ENCODE measurements at places on chromosomes 5 and 9.
A peak's percentile ranks its signal among the peaks of the same experiment; 100 is the strongest.

GRCh38 chr5:63959177-63959982 is 2.9 kb downstream of the HTR1A start:
- no peak for DNase-seq

DNA sequence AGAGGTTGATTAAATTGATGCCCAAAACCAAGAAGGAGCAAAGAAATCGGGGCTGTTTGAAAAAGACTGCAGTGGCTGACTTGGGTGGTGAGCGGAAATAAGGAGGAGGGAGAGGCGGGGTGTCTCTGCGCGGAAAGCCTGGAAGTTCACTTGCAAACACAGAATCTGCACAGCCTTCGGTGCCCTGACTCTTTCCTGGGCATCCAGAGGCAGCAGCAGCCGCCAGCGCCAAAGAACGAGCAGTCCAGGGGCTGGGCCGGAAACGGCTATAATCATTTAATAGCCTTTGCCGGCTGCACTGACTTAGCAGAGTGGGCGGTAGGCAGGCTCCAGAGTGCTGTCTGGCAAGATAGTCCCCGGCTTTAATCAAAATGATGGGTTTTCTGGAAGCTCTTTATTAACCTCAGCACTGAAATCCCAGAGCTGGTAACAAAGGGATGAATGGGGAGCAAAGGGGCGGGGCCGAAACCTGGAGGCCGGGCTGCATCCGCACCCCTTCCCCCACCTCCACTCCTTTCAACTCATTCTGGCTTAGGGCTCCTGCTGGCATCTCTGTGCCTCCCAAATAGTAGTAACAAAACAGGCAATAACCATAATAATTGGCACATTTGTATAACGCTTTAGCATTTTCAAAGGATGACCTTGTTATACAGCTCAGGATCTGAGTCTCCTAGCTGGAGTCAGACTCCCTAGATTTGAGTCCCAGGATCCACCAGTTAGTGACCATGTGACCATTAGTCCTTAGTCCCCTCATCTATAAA is 35.7 kb downstream of the PCDHAC2 start:
- DNase-seq = no peak

GRCh38 chr5:75837258-75837841 is 120.1 kb upstream of the POC5 start:
- no peak for DNase-seq

DNA sequence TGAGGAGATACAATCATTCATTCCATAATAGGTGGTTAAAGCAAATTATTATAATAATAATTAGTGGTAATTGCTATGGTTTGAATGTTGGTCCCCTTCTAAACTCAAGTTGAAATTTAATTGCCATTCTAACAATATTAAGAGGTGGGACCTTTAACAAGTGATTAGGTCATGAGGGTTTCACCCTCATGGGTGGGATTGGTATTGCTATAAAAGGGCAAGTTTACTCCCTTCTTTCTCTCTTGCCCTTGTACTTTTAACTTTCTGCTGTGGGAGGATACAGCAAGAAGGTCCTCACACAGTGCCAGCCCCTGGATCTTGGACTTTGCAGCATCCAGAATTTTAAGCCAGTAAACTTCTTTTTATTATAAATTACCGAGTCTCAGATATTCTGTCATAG is 101.9 kb upstream of the PARP8 start:
- no peak for DNase-seq

DNA sequence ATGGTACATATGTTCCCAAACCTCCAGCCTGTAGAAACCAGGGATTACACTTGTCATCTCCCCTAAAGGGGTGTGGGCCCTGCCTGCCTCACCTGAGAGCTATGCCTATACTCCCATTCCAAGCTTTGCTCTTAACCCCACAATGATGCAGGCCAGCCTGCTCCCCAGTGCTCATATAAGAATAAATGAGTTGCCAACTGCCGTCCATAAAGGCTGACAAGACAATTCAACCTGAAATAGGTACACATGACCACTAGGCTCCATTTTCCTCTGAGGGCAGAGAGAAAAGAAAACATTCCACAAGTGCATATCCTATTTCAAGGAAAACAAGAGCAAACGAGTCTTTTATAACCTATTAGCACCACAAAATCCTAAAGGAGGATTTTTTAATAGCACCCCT is 28.4 kb downstream of the SKP1 start:
- no peak for DNase-seq

DNA sequence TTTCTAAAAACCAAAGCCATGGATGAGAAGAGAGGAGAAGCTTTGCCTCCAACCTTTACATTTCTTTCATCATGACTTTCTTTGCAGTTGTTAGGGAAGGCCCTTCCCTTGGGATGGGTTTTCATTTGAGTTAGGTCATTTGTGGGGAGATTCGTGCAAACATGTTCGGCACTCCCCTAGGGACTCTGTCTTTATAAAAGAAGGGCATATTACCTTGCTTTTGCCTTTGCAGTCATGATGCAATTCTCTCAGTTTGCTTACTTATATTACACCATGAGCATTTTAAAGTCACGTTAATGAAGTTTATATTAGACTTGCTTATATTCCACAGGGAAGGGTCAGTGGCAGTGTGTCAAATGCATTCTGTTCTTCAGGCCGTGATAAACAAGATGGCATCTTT is 289.3 kb upstream of the WWC1 start:
- DNase-seq = no peak

DNA sequence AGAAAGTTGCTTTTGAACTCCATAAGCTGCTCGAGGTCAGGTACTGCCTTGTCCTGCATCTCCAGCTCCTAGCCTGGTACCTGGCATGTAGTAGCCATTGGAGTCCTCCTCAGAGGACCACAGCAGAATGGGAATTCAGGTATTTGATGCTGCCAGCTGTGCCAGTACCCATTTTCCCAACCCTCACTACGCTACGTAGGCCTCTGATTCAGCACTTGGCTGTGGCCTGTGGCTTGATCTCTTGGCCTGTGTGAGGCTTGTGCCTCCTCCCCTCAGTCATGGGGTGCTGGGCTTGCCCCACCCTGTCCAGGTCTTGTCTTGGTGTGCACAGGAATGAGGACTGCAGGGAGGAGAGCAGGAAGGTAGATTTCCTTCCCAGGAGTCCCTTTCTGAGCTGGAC is 11.8 kb downstream of the OTULIN start:
- peak; percentile 70 for DNase-seq

- DNase-seq = no peak
Measured at GRCh38 chr9:89676281-89676680, 71.5 kb downstream of the GADD45G start.

DNA sequence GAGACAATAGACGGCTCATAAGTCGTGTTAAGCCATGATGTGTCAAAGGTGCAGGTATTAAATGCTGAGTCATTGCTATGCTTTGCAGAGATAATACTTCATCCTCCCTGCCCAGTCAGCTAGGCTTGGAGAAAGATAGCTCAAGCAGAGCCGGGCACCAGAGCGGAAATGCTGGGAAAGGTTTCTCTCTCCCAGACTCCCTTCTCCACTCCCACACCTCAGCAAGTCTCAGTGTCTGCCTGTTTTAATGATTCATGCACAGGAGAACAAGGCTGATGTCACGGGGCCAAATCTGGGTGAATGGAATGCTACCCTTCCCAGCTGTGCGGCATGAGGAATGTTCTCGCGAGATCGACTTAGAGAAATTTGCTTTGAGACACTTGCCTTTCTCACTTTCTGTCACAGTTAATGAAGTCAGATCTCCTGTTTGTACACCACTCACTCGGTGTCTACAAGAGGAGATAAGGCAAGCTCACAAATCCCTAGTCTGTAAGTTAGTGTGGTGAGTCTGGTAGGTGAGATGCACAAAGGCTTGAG is 204.4 kb downstream of the EFNA5 start:
- DNase-seq = peak; percentile 99

- no peak for DNase-seq
Measured at GRCh38 chr9:72772661-72773060, 180.2 kb downstream of the ALDH1A1 start.

GRCh38 chr9:36632892-36633291 is 60.2 kb downstream of the MELK start:
- no peak for DNase-seq

Measured in RCC 7860 (cell line).